ENCODE measurements at places on chromosomes 6 and 20. TPM values are rescaled to one million over a fixed set of nuclear protein-coding genes. Genes with fewer than 3 reads are reported as not detected.

TMEM244 gene
- not detected for total RNA-seq

ECHDC1 gene
- 42.7 TPM for total RNA-seq

OGFR gene
- total RNA-seq, result 22.5 TPM

NEU1 gene
- 25.6 TPM for total RNA-seq

ANGPT4 gene
- total RNA-seq, result 0.05 TPM

All from Right ventricle myocardium inferior (tissue), 1 donor.